ENCODE measurements at places on chromosomes 12 and 14.

GRCh38 chr12:2959505-2960389 is 550 bp downstream of the TEAD4 start:
- DNase-seq: no peak

DNA sequence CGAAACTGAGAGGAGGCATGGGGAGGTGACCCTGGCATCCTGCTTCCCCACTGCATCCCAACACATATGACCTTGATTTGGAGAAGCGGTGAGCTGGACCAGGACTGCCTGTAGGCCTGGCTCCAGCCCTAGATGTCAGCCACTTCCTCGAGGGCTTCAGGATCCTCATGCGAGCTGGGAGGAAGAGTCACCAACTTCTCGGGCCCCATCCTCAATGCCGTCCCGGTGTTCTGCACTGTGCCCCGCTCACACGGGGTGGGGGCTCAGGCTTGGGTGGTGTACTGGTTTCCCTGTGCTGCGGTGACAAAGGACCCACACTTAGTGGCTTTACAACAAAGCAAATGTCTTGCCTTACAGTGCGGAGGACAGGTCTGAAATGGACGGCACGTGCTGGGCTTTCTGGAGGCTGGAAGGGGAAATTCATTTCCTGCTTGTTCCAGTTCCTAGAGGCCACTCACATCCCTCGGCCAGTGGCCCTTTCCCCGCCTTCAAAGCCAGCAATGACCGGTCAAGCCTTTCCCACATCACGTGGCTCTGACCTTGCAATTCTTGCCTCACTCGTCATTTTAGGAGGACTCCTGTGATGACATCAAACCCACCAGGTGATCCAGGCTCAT is 298.1 kb upstream of the RTL1 start:
- no peak for DNase-seq

GRCh38 chr14:97978341-97978740 is 1181.2 kb downstream of the VRK1 start:
- DNase-seq: peak; percentile 63

DNA sequence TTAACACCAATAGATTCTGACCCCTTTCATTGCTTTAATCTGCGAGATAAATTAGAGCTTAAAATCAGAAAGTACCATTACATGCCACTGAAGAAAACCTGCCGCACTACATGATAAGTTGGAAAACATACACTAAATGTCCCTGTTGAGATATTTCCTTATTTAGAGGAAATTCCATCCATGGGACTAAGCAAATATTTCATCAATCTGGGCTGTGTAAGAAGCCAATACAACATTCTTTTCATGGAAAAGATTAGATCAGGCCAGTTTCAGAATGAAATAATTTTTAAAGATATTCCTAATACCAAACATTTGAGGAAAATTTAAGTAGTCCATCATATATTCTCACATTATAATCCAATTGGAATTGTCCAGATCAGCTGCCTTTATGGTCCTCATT is 112.8 kb downstream of the LLPH start:
- DNase-seq: no peak

DNA sequence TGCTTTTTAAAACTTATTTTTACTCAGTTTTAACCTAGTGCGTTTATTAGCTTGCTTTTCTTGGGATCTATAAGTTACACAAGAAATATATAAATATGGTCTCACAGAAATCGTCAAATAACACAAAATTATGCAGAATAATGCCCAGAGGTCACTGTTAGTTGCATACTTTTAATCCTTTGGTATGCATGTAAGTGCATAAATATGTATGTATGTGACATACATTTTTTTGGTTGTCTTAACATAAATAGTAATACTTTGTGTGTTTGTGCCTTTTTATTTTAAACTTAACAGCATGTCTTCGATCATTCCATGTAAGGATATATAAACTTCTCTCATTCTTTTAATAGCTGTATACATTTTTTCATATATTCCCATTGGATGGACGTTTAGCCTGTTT is 459.6 kb downstream of the PCNX1 start:
- no peak for DNase-seq

- DNase-seq: no peak
Observed at GRCh38 chr14:105197211-105197641, 16.1 kb upstream of the NUDT14 start.

- no peak for DNase-seq
Observed at GRCh38 chr12:131458931-131459772, 251.7 kb upstream of the SFSWAP start.

DNA sequence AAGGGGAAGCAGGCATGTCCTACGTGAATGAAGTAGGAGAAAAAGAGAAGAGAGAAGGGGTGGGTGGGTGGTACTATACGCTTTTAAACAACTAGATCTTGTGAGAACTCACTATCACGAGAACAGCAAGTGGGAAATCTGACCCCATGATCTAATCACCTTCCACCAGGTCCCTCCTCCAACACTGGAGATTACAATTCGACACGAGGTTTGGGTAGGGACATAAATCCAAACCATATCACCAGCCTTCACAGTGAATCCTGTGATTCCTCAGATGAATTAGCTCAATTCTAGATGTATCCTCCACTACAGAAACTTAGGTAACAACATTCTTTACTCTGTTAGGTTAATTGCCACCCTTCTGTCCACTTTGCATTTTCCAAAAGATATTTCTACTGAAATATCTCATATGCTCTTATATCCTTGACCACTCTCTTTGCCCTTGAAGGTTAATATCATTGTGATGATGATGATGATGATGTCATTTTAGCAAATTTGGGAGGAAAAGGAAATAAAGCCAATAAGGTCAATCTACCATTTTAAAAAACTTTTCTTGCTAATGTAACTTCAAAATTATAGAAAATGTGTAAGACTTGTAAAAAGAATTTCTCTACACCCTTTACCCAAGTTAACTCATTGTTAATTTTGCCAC is 23.2 kb upstream of the CCNT1 start:
- DNase-seq: no peak

DNA sequence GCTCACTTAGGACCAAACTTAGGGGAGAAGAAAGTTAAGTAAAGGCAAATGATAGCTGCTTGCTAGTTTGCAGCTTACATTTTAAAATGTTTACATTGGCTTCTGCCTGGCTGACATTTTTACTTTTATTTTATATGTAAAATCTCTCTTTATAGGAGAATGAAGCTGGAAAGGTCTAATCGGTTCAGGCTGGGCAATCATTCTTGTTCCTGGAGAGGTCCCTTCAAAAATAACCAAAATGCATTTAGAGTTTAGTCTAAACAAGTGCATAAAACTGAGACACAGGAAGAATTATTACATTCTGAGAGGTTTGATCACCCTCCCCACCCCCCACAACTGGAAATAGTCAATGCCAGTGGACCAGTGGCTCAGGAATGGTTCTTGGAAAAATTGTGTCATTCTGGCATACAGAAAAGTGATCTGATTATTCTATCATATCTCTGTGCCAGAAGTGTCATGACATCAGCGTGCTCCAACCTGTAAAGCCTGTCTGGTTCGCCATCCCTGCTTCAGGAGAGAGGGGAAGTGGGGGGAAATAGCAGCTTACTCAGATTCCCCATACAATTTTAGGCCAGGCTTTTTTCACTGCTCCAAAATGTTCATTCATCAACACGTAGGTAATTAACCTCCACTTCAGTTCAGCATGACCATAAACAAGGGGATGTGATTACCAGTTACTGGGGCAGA is 4.2 kb downstream of the PRICKLE1 start:
- DNase-seq: no peak

GRCh38 chr12:19215115-19215514 is 85.6 kb downstream of the PLEKHA5 start:
- no peak for DNase-seq

DNA sequence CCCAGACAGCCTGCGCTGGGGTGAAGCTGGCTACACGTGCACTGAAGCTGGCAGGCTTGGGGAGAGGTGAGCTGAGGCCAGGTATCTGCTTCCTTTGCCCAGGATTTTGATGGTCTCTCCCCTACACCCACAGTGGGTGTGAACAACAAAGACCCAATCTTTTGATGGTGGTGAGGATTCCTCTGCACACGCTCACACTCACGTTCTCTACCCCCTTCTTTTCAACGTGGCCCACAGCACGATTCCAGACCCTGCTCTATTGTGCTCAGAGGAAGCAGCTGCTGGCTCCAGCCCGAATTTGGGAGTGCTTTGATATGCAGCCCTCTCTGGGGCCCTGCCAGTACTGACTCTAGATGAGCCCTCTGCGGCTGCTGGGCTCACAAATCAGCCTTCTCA is 4.9 kb downstream of the CD9 start:
- DNase-seq: peak; percentile 19

GRCh38 chr14:70987041-70987440 is 79.8 kb downstream of the PCNX1 start:
- no peak for DNase-seq

GRCh38 chr12:4850857-4851380 is 58.8 kb upstream of the KCNA1 start:
- no peak for DNase-seq

DNA sequence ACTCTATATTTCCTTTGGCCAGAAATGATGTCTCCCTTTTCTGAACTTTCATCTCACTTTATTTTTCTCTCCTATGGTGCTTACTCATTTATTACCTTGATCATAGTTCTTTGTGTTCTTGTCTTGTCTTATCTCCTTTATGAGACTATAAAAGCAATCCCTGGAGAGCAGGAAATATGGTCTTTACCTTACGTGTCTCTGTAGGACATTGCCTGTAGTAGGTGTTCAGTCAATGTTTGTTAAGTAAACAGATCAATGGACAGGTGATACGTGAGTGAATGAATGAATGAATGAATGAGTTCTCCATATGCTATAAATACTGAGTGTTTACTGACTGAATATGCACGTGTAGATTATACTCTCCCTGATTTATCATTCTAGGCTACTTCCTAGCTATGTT is 193.7 kb upstream of the HMGA2 start:
- DNase-seq: no peak

- DNase-seq: no peak
Observed at GRCh38 chr12:91763654-91764370, 381.8 kb downstream of the BTG1 start.

DNA sequence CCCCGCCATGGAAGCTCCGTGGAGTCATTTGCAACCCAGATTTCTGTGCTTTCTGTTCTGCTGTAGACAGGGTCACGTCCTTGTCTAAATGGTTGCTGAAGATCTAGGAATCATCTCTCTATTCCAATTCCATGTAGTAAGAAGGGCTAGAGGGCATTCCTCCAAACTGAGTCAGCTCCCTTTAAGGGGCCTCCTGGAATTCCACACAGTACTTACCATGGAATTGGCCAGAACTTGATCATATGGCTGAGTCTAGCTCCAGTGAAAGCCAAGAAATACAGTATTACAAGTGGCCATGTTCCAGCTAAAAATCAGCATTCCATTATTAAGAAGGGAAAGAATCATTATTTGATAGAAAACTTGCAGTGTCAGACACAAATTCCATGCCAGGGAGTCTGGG is 171.9 kb downstream of the PRKCH start:
- DNase-seq: no peak

GRCh38 chr12:59131462-59131861 is 211.2 kb upstream of the LRIG3 start:
- DNase-seq: no peak

Measured in midbrain (tissue), 1 donor.